ENCODE measurements at places on chromosomes 6 and 20.

DNA sequence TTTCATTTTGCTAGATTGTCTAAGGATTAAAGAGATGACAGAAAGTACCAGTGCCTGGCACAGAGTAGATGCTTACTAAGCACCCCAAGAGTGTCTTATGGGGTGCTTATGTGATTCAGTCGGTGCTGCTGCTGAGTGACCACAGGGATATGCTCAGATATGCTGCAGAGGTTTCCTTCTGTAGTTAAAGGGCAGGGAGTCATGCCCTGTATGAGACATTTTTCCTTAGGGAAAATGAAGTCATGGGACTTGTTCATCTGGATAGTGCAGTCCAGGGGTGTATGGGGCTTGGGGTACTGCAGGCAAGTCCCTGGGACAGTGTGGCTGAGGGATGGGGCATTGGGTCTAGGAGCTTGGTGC lies 25.1 kb downstream of the TOX2 start:
- no peak for DNase-seq

- no peak for DNase-seq
Observed at GRCh38 chr6:11427723-11428245, 109.8 kb upstream of the TMEM170B start.

- no peak for DNase-seq
Observed at GRCh38 chr6:149453597-149454345, 31.0 kb downstream of the ZC3H12D start.

GRCh38 chr6:583635-584034 lies 73.3 kb downstream of the HUS1B start:
- no peak for DNase-seq

Data from naive B cell (primary cell).